ENCODE measurements at places on chromosomes 11 and 22.

GRCh38 chr11:46718155-46719019 lies 626 bp upstream of the F2 start:
- DNase-seq: no peak

DNA sequence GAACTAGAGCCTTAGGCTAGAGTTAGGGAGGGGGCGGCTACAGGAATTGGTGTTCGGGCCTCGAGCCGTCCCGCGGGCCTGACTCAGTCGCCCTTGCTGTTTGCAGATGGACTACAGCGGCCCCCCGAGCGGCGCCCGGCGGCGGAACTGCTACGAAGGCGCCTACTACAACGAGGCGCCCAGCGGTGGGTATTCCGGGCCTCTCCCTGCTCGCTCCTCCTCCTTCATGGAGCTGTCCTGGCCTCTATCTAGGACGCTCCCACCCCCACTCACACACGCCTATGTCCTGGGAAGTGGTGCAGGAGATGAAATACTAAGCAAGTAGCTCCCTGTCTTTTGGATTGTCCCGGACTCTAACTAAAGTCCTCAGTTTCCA lies 1.4 kb downstream of the MYOD1 start:
- no peak for DNase-seq

DNA sequence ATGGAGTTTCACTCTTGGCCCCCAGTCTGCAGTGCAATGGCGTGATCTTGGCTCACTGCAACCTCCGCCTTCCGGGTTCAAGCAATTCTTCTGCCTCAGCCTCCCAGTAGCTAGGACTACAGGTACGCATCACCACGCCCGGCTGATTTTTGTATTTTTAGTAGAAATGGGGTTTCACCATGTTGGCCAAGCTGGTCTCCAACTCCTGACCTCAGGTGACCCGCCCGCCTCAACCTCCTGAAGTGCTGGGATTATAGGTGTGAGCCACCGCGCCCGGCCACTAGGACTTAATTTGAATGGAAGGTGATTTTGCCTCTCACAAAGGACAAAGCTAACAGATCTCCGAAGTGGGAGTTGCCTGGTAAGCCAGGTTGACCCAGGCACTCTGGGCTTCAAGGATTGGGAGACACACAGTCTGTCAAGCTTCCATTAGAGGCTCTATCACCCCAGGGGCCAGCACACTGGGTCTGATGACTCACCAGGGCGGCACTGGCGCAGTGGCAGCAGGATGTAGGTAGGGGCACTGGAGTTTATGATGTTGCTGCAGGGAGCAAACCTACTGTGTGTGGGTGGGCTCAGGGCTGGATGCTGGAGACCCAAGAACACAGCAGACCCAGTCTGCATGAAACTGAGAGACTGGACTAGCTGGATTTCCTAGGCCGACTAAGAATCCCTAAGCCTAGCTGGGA lies 17.8 kb upstream of the KCTD14 start:
- DNase-seq: no peak

DNA sequence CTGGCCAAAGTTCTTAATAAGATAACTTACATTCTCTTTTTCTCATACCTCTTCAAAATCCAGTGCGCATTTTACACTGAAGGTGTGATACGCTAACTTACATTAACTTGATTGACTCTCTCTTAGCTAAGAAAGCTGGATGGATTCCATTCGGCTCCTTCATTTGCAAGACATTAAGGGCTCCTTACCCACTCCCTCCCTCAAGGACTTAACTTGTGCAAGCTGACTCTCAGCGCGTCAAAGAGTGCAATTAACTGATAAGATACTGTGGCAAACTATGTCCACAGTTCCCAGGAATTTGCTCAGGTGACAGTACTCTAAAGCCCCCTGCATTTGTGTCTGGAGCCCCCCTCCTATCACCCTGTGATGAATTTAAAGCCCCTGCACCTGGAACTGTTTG lies 6.4 kb upstream of the RFPL1 start:
- DNase-seq: no peak

DNA sequence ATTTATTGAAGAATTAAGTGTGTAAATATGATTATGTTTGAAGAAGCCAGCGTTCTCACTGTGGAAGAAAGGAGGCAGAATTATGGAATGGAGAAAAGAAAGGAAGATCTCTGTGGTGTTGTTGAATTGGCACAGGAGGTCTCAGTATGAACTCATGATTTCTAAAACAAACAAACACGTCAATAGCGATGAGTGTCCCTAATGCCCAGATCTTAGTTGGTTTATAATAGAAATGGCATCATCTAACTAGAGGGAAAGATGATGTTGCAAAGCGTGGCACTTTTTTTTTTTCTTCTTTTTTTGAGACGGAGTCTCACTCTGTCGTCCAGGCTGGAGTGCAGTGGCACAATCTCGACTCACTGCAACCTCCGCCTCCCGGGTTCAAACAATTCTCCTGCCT lies 39.2 kb upstream of the SLN start:
- DNase-seq: no peak

- DNase-seq: no peak
Measured at GRCh38 chr22:35198738-35199137, 58.6 kb upstream of the HMGXB4 start.

DNA sequence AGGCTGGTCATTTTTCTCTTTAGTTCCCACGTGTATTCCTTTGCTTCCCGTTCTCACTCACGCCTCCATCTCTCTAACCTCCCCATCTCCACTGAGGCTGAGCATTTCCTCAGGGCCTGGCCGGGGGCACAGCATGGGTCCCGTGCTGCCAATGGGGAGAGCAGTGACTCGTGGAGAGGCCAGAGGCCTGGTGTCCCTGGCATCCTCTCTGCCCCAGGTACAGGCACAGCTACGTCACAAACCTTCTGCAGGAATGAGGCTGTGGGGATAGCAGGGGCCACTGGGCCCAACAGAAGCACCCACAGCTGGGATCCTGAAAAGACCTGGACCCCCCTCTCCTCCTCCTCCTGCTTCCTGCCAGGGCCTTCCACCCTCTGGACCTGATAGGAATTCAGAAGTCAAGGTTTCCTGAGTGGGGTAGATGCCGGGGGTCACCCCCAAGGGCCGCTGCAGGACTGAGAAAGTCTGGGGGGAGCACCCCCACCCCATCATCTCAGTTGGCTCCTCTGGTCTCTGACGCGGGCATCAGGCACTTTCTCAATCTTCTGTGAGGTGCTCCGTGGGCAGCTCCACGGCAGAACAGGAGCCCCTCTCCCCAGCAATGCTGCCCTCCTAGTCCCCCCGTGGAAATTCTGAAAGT lies 11.8 kb downstream of the PNPLA5 start:
- DNase-seq: no peak
